Astrocyte of the spinal cord (primary cell): ENCODE measurements at places on chromosomes 2 and 18.

- no peak for DNase-seq
Measured at GRCh38 chr18:14930076-14930475, 182.1 kb downstream of the ANKRD30B start.

DNA sequence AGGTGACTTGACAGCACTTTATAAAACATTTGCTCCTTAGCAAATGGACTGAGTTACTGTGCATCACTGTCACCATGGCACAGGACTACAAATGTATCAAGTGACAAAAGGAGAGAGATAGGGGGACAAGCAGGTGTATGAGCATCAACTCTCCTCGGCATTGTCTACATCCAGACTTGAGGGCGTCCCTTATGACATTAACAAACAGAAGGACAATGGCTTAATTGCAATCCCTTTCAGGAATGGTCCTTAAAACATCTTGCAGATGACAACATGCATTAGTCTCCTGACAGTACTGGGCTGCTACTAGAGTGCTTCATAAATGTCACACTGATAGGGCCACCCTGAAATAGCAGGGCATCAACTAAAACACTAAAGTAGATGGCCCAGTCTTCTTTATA, 198.8 kb downstream of the PDE1A start:
- no peak for DNase-seq

GRCh38 chr2:113039719-113040118, 12.9 kb downstream of the IL36B start:
- no peak for DNase-seq

GRCh38 chr2:1571477-1572417, 158.5 kb downstream of the TPO start:
- DNase-seq = no peak

DNA sequence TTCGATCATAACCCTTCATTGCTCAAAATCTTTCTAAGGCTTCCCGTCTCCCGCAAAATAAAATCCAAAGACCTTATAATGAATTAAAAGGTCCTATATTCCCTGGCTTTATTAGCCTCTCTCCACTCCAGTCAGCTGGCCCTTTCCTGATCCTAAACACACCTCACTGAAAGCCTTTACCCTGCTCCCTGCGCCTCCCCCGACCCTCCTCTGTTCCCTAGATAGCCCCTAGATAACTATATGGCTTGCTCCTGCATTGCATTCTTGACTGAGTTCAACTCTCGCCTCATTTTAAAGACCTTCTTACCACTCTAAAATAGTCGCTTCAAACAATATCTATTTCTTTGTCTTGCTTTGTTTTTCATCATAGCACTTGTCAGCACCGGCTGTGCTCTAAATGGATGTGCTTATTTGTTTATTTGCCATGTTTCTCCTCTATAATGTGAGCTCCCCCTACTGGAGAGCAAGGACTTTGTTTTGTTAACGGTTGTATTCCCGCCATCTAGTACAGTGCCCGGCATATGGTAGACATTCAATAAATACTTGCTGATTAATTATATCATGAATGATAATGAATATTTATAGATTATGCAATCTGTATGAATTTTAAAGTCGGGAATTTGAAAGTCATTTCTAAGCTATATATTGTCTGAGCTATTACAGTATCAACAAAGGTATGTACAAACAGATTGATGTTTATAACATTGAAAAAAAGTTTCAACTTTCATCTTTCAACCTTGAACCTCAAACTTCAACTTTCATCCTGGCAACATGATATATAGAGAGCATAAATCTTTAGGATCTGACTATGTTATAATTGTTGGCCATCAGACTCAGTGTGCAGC, 32.4 kb upstream of the VIT start:
- DNase-seq = peak; percentile 77

GRCh38 chr2:74696829-74697228, 42.8 kb downstream of the SEMA4F start:
- DNase-seq = no peak

DNA sequence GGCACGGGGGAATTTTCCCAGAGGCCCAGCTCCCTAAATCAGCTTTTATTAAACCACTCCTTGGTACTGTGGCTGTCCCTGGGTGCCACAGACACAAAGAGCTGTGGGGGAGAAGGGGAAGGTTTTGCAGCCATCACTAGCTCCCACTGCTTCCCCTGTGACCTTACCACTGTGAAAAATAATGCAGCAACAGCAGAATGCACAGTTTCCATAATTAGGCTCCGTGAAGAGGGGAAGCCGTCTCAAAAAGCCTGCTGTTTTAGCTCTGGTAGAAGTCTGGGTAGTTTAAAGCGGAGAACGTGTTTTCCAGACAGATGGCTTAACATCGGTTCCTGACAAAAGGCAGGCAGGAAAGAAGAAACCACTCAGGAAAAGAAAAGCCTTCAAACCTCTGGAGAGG, 27.5 kb upstream of the CAB39 start:
- no peak for DNase-seq

- no peak for DNase-seq
Measured at GRCh38 chr2:228699888-228700287, 518.4 kb upstream of the SPHKAP start.

DNA sequence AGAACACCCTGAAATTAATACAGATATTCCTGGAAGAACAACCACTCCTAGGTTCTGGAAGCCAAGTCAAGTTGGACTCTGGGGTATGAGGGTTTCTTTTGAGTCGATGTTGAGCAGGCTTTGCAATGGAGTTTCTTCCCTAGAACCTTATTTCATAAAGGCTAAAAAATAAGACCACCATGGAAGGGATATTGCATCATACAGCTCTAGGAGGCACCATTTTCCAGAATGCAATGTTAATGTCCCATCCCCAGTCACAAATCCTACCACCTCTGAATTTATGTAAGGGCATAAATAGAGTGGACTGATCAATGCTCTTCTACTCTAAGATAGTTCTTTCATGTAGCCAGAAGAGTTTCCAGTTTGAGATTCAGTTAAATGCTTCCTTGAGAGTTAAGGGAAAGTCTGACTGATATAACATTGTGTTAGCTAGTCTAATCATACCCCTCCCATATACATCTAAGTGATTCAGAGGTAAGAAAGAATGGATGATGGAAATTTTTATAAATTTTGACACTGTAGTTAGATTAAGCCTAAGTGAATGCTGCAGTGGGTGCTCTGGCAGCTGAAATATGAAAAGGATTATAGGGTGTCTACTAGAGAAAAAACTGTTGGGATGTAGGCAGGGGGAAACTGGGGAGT, 22.0 kb downstream of the ARHGAP15 start:
- no peak for DNase-seq

- DNase-seq = no peak
Measured at GRCh38 chr2:200445284-200445683, 64.6 kb downstream of the KCTD18 start.

DNA sequence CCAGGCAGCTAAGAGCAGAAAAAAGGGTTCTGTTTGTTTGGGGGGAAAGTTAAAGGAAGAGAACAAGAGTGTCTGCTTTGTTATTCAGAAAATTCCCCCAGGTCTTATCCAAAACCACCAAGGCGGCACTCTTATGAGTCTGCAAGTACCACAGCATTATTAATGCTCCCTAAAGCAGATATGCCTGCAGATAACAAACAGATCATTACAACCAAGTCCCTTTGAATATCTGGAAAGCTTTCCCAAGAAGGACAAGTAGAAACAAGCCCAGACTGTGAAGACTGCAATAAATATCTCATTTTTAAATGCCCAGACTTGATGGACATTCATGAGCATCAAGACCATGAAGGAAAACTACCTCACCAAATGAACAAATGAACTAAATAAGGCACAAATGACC, 278.6 kb upstream of the TMEFF2 start:
- no peak for DNase-seq

GRCh38 chr2:85330839-85331636, 3.2 kb upstream of the TGOLN2 start:
- no peak for DNase-seq

- DNase-seq = no peak
Measured at GRCh38 chr18:78833833-78834232, 145.8 kb upstream of the SALL3 start.
